ENCODE measurements at places on chromosomes 4 and X.

GRCh38 chr4:167218022-167218608, 16.2 kb downstream of the SPOCK3 start:
- DNase-seq = peak; percentile 37

DNA sequence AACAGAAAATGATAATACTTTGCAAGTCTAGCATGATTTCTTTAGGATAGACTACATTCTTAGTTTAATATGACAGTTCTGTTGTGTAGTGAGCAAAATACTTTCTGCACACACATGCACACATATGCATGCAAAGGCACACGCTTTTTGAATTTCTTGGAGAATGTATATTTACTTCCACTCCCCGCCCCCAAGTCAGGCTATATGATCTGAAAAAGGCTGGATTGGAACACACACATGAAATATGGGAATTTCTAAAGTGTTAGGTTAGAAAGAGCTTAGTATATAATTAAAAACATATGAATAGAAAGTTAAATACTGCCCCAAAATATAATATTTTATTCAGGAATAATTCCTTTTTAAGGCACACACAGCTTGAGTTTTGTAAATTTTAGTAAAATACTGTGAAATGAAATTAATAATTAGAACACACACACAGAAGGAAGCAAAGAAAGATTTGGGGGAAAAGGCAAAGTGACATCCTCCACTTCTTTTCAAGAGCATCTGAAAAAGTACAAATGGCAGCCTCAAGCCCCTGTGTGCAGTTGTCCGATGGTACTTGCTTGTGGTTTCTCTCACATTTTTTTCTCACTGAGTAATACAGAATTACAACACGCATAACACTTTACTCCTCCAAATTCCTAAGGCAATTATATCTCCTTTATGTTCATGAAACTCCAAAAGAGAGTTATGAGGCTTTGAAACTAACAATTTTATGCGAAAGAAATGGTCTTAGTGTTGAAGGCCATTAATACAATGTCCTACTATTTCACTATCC, 228.9 kb upstream of the ETNPPL start:
- DNase-seq = no peak

- DNase-seq = no peak
Observed at GRCh38 chr4:6227412-6228157, 27.2 kb upstream of the JAKMIP1 start.

DNA sequence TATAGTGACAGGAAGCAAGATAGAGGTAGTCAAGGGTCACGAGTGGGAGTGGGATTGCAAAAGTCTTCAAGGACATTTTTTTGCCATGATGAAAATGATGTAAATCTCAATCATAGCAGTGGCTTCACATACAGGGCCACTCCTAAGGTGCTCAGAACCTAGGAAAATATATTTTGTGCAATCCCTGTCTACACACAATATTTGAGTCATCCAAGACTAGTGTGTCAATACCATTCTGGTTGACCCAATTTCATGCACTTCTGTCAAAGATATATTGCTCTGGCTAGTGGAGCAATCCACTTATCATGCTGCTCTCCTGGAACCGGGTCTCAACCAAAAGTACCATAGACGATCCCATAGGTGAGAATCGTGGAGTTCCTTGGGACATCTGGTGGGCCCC, 24.2 kb upstream of the XPNPEP2 start:
- no peak for DNase-seq

DNA sequence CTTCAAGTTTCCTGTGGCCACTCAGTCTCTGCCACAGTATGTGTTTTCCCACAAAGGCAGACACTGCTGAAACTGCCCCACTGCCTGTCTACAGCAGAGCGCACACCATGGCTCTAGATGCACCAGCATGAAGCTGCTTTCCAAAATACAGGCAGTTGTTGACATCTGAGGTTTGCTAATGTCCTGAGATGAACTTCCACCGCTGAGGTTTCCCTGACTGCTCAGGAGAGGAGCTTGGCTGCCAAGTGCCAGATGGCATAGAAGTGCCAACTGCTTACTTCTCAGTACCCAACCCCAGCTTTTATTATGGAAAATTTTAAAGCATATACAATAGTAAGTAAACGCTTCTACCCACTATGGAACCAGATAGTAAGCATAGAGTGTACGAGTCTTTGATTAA, 61.0 kb upstream of the EXOC1L start:
- DNase-seq = no peak

GRCh38 chr4:54433686-54434085, 204.6 kb downstream of the PDGFRA start:
- no peak for DNase-seq

GRCh38 chr4:6225469-6225868, 25.1 kb upstream of the JAKMIP1 start:
- no peak for DNase-seq

GRCh38 chr4:152734015-152734698, 45.4 kb downstream of the TIGD4 start:
- no peak for DNase-seq

DNA sequence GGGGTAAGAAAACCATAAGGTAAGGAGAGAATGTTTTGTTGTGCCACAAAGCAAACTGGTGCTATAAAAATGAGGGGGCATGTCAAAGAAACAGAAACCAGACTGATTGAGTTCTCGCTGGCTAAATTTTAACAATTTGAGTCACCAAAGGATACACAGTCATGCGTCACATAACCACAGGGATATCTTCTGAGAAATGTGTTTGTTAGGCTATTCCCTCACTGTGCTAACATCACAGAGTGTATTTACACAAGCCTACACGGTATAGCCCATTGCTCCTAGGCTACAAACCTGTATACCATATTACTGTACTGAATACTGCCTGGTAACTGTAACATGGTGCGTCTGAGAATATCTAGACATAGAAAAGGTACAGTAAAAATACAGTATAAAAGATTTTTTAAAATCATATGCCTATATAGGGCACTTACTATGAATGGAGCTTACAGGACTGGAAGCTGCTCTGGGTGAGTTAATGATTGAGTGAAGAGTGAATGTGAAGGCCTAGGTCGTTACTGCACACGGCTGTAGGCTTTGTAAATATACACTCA, 50.1 kb downstream of the FBXW7 start:
- no peak for DNase-seq

DNA sequence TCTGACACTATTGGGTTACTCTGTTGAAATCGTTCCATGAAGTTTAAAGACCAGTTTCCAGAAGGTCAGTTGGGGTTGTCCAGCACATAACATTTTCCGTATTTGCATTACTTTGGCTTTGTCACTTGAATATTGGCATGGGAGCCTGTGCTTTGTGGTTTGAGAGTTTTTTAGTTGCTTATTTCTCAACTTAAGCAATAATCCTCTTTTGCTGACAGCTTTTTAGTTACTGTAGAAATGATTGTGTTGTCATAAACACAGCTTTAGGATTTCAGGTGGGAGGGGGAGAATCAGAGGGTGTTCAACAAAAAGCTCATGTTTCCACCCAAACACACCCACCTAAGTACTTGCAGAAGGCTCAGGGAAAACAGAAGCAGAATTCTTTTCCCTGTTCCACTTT, 210.7 kb upstream of the TLL1 start:
- DNase-seq = no peak

DNA sequence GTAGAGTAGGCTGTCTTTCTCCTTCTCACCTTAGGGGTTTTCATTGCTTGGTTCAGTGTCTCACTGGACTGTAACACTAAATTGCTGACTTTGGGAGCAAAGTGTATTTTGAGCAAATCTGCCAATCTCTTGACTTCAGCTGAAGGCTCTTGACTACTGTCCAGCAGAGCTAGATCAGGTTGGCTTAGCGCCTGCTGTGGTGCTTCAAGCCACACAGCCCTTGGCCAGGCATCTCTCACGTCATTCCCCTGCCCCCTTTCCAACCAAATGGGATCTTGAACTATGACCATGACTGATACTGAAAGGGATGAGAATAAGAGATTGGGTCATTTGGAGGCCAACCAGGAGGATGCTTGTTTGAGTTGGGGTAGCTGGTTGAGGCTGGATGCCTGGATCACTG, 4.8 kb downstream of the SLC16A2 start:
- DNase-seq = no peak

GRCh38 chr4:121185960-121186359, 21.8 kb upstream of the TNIP3 start:
- DNase-seq = no peak

- no peak for DNase-seq
Observed at GRCh38 chr4:46894826-46895225, 14.2 kb downstream of the COX7B2 start.

DNA sequence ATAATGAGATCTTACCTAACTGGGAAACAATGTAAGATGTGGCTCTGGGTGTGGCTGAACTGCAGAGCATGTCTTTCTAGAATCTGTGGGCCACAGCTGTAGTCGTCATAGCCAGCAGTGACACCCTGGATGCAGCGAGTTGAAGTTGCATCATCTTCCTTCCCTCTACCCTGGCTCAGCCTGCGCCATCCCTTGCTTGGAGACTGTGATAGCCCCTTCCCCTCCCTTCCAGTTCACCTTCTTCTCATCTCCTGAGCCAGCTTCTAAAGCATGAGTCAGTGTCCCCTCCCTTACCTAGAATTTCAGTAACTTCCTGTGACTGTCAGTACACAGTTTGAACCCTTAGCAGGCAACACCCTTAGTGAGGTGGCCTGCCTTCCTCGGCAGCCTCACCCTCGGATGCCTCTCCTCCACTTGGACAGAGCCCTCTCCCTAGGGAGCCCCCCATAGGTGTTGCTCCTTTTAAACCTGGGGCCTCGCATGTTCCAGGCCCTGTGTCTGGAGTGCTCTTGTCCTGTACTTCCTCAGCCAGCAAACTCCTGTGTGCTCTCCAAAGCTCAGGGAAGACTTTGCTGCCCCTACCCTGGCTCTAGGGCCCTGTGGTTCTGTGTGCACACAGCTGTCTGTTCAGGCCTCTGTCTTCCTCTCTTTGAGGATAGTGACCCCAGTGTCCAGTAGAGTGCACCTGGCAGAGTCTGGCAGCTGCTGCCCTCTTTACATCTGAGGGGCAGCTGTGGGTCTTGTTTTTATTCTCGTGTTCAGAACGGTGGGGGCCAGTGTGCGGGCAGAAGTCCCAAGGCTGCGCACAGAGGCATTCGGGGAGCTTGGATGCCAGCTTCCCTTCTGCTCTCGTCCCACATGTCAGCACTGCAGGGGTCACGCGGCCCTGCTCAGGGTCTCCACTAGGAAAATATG, 43.7 kb upstream of the TADA2B start:
- no peak for DNase-seq

DNA sequence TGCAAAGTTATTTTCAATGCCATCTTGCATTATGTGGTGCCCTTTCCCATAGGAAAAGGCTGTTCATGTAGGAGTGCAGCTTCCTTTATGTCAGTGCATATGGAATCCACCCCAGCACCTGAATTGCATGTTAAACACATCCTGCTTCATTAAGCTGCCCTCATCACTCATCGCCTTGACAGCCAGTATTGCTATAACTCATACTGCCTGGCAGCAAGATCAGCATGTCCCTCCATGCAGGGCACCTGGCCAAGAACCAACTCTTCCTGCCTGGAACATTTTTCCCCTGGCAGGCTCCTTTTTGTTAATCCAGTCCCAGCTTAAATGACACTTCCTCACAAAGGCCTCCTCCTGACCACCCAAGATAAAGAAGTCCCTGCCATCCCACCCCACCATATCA, 23.5 kb upstream of the CA5B start:
- DNase-seq = no peak

DNA sequence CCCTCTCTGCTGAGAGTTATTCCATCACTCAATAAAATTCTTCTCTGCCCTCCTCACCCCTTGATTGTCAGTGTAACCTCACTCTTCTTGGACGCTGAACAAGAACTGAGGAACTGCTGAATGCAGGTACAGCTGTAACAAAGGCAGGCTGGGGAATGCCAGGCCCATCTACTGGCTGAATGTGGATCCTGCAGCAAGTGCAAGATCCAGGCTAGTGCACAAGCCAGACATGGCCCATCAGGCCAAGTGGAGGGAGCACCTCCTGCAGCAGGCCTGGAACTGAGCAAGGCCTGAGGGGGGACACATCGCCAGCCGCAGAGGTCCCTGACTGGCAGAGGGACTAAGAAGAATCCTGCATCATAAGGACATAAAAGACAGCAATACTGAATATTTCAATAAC, 411.8 kb upstream of the PCDH10 start:
- DNase-seq = no peak
